Daoy (cell line): ENCODE measurements at places on chromosomes 4 and X.

DNA sequence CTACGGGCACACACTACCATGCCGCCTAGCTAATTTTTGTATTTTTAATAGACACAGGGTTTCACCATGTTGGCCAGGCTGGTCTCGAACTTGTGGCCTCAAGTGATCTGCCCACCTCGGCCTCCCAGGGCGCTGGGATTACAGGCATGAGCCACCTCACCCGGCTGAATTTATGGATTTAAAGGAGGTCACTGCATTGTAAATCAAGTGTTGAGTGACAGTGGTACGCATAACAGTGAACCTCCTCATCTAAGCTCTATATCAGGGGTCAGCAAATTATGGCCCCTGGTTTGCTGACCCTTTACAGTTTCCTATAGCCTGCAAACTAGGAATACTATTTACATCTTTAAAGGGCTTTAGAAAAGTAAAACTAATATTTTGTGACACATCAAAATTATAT is 2.6 kb upstream of the UXT start:
- no peak for DNase-seq

DNA sequence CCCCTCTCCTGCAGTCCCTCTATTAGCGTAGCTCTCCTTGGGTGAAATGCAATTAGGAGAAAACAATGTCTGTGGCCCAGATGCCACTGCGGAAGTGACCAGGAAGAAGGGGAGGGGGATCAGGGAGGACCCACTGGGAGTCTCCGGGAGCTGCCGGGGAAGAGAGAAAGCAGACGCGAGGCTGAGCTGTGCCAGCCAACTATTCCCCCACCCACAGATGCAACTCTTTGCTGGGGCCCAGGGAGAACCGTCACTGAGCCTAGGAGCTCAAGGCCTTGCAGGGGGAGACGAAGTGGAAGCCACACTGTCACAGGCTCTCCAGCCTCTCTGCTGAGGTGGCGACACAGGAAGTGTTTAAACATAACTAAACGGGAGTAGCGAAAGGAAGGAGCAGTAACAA is 149.2 kb downstream of the BCOR start:
- DNase-seq = no peak

DNA sequence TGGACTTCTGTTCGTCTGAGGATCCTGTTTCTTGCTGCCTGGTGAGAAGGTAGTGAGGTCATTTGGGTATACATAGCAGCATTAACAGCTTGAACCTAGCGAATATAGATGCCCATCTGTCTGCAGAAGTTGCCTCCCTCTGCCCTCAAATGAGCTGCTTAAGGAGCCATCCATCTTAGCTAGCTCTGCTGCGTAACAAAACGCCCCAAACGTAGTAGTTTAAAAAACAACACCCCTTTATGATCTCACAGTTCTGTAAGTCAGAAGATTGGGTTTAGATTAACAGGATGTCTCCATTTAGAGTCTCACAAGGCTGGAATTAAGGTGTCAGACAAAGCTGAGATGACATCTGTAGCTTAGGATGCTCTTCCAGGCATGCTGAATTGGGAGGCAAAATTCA is 185.3 kb downstream of the DHRSX start:
- no peak for DNase-seq

DNA sequence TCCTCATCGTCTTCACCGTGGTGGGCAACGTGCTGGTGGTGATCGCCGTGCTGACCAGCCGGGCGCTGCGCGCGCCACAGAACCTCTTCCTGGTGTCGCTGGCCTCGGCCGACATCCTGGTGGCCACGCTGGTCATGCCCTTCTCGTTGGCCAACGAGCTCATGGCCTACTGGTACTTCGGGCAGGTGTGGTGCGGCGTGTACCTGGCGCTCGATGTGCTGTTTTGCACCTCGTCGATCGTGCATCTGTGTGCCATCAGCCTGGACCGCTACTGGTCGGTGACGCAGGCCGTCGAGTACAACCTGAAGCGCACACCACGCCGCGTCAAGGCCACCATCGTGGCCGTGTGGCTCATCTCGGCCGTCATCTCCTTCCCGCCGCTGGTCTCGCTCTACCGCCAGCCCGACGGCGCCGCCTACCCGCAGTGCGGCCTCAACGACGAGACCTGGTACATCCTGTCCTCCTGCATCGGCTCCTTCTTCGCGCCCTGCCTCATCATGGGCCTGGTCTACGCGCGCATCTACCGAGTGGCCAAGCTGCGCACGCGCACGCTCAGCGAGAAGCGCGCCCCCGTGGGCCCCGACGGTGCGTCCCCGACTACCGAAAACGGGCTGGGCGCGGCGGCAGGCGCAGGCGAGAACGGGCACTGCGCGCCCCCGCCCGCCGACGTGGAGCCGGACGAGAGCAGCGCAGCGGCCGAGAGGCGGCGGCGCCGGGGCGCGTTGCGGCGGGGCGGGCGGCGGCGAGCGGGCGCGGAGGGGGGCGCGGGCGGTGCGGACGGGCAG is 792 bp downstream of the ADRA2C start:
- DNase-seq = no peak

GRCh38 chr4:86831262-86832130 is 17.7 kb downstream of the SLC10A6 start:
- DNase-seq = peak; percentile 67

DNA sequence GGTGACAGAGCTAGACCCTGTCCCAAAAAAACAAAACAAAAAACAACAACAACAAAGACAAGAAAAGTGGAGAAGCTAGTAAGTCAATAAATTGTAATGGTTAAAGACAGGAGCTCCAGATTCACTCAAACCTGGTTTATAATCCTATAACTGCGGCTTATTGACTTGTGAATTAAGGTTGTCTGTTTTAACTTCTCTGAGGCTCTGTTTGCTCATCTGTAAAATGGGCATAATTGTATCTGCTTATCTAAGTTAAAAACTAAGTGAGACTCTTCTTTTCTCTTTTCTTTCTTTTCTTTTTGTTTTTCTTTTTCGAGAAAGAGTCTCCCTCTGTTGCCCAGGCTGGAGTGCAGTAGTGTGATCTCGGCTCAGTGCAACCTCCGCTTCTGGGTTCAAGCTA is 84.9 kb downstream of the SOWAHB start:
- DNase-seq = no peak

DNA sequence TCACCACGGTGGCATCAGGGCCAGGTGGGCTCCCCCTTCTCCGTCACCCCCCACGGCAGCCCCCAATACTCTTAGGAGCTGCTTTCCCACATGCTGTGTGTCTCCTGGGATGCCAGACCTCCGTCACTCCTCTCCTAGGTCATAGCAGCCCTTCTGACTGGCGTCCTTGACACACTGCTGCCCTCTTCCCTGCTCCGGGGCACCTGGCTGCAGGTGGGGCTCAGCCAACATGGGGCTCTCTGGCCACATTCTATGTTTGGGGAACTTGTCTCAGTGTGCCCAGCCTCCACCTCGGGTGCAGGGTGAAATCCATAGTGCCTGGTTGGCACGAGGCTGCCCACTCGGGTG is 13.8 kb downstream of the TMEM175 start:
- DNase-seq = peak; percentile 1

- DNase-seq = no peak
Observed at GRCh38 chr4:14084598-14084997, 457.1 kb upstream of the BOD1L1 start.

DNA sequence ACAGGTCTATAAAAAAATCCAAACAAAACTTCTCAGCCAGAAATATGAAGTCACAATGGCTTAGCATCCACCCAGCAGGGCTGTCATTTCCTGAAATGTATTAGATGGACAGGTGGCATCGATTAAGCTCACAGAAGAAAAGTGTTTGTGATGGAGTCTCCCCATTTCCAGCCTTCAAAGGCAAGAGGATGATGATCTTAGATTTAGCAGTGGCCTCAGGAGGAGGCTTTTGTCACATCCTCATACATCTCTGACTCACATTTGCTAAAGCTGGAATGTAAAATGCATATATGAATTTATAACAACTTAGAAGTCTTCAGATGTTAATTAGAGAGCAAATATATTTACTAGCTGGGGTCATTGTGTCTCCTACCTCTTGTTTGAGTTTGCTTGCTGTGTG is 441.9 kb downstream of the SPRY1 start:
- no peak for DNase-seq

- no peak for DNase-seq
Observed at GRCh38 chrX:54479136-54480111, 16.6 kb downstream of the FGD1 start.

DNA sequence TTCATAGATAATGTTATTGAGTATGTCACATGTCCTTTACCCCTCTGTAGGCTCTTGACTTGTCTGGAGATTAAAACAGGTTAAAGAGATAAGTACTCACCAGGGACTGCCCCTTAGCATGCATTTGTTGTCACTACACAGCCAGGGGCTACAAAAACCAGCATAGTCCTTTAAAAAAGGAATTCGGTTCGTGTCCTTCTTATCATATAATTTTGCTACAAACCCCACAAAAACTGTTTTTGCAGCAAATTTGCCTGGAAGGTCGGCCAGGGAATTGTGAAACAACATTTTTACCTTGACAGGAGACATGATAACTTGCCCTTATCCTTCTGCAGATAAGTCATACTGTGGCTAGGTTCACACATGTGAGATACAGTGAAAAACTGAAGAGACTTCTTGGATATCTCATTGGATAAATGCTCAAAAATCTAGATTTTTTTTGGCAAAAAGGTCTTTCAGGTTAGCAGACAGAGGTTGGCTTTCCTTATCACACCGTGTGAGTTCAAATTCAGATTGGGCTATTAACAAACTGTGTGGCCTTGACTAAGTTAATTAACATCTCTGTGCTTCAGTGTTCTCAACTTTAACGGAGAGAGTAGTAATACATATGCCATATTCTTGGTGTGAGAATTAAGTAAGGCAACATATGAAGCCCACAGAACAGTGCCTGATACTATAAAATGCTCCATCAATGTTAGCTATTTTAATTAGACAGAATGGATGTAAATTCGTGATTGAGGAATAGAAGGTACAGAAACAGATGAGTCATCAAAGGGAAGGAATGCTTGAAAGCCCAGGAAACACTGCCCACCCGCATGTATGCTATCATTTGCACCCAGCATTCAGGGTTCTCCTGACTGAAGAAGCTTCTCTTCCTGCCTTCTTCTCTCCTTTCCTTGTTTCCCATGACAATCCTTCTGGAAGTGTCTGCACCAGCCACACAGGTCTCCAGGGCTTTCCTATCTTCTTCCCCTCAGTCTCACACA is 30.0 kb downstream of the FAM9C start:
- no peak for DNase-seq

DNA sequence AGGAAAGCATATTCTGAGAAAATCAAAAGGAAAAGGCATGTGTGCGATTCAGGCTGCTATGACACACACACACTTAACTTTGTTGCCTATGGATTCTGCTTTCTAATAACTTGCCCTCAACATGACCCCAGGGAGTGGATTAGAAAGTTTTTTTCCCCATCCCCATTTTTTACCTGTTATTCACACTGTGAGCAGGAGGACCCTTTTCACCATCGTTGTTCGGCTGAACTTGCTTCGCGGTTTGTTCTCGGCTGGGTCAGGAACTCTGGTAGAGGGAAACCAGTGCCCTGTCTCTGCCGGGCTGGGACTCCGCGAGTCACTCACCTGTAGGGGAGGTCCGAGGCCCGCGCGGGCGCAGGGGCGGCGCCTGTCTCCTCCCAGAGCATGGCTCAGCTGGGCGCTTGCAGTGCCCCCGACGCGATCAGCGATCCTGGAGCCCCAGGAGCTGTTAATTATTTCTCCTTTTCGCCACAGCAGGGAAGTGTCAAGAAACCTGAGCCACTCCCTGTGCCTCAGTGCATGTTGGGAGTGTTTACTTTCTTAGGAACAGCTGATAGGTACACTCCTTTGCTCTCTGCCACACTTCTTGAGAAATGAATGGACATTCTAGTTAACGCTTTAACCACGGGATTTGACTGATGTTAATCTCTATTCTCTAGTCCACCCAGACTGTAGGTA is at the start of gene RASSF6:
Gene RASSF6 (minus strand): TSS at position 322 of the 678 bp plus-strand sequence. CDS start 8,641 bp downstream, outside the sequence.
- no peak for DNase-seq

- no peak for DNase-seq
Observed at GRCh38 chr4:171785388-171785787, 27.8 kb upstream of the GALNTL6 start.

GRCh38 chr4:123922847-123923246 is 526.3 kb downstream of the SPRY1 start:
- DNase-seq = peak; percentile 8

- DNase-seq = no peak
Observed at GRCh38 chr4:30518211-30518610, 202.0 kb upstream of the PCDH7 start.

GRCh38 chr4:118158763-118159375 is 124.6 kb downstream of the NDST3 start:
- DNase-seq = no peak

- no peak for DNase-seq
Observed at GRCh38 chr4:109574443-109574850, 14.4 kb downstream of the MCUB start.

DNA sequence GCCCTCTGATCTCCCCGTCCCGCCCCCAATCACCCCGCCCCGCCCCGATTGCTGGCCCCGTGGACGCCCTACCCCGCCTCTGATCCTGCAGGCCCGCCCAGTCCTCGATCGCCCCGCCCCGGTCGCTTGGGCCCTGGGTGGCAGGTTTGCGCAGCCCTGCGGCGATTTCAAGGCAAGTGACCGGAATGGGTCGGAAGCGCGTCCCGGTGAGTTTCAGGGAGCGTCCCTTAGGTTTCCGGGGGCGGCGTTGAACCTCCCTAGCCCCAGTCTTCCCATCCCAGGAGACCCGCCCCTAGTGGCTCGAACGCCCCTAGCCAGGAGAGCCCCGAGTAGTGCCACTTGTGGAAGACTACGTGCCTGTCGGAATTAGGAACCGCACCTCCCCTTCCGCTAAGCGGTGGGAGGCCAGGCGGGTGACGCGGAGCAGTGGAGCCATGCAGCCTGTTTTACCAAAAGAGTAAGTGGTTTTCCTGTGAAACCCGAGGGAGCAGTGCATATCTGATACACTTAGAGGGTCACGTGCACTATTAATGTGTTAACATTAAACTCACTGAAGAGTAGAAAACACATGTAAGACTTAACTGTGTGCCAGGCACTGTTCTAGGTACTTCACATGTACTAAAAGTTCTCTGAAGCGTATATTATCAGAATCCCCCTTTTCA is 354 bp upstream of the TEC start:
- peak; percentile 91 for DNase-seq

GRCh38 chrX:124488412-124489161 is 142.2 kb downstream of the SH2D1A start:
- no peak for DNase-seq
